ENCODE measurements at places on chromosomes 11 and 22. TPM values are rescaled to one million over a fixed set of nuclear protein-coding genes. Genes with fewer than 3 reads are reported as not detected.

Gene CXCR5
- total RNA-seq: 2.3 TPM

Gene PKDREJ
- total RNA-seq: not detected

Gene DDI1
- total RNA-seq: not detected

Gene CEP126
- total RNA-seq: 1.2 TPM

Gene TRIM48
- not detected for total RNA-seq

Gene TUB
- total RNA-seq: 0.29 TPM

Gene PANX3
- total RNA-seq: not detected

Gene CCDC15
- 3.8 TPM for total RNA-seq

Gene FAM89B
- 31.1 TPM for total RNA-seq

Gene APOBEC3G
- 137 TPM for total RNA-seq

Gene PDXP
- 46.2 TPM for total RNA-seq

Gene OR5W2
- not detected for total RNA-seq

Gene PIK3C2A
- 32.2 TPM for total RNA-seq

Gene KRTAP5-3
- not detected for total RNA-seq

All from activated CD8-positive, alpha-beta memory T cell treated with anti-CD3 and anti-CD28 coated beads for 36 hours (primary cell).